Stimulated activated CD4-positive, alpha-beta T cell treated with anti-CD3 and anti-CD28 coated beads, TNF-alpha, amount 100 ng/mL, for 24 hours (primary cell): ENCODE measurements at places on chromosomes 16 and 17.

DNA sequence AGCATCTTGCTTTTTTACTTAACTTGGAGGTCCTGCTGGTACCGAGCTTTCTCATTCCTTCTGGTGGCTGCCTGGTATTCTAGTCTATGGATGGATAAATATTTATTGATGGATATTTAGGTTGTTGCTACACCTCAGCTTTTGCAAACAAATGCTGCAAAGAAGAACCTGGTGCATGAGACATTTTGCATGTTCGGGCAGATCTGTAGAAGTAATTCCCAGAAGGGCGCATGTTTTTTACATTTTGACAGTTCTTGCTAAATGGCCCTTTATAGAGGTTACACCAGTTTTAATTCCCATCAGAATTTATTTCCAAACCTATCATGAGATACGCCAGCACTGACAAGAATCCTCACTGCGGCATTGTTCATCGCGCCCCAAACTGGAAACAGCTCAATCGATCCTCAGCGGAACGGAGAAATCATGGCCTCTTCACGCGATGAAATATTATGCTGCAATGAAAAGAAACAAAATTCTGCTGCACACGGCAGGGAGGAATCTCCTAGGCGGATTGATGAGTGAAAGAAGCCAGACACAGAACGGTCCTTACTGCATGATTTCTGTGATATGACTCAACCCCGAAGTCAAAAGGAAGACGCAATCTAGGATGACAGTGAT is 68.0 kb upstream of the CREBBP start:
- no peak for DNase-seq

DNA sequence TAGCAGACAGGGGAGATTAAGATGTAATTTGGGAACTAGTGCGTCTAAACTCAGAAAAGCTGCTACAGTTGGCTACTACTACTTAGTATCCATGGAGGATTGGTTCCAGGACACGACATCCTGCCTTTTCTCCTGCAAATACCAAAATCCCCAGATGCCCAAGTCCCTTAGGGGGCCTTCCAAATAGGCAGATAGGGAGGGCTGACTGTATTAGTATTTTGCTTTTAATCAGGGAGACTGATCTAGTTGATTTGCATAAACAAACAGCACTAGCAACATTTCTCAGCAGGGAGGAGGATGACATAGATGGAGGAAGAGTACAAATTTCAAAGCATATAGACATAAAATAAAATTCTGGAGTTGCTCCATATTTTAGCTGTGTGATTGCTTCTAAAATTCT is 621.6 kb upstream of the GOT2 start:
- DNase-seq = no peak

GRCh38 chr17:6483507-6483906 is 39.3 kb downstream of the PIMREG start:
- DNase-seq = no peak

DNA sequence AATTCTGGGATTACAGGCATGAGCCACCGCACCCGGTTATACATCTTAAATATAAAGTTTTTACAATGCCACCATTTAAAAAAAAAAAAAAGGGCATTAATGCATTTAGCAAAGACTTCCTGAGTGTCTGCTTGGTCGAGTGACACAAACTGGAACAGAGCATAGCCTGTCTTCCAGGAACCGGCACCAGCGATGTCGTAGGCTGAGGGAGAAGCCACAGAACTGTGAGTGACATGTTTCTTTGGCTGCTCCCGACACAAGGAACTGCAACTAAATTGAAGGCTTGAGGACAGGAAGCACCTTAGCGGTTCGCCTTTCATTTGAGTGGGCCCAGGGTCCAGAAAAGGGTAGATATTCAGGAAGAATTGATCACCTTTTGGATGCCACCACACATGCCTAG is 717.8 kb downstream of the MAF start:
- DNase-seq = no peak

DNA sequence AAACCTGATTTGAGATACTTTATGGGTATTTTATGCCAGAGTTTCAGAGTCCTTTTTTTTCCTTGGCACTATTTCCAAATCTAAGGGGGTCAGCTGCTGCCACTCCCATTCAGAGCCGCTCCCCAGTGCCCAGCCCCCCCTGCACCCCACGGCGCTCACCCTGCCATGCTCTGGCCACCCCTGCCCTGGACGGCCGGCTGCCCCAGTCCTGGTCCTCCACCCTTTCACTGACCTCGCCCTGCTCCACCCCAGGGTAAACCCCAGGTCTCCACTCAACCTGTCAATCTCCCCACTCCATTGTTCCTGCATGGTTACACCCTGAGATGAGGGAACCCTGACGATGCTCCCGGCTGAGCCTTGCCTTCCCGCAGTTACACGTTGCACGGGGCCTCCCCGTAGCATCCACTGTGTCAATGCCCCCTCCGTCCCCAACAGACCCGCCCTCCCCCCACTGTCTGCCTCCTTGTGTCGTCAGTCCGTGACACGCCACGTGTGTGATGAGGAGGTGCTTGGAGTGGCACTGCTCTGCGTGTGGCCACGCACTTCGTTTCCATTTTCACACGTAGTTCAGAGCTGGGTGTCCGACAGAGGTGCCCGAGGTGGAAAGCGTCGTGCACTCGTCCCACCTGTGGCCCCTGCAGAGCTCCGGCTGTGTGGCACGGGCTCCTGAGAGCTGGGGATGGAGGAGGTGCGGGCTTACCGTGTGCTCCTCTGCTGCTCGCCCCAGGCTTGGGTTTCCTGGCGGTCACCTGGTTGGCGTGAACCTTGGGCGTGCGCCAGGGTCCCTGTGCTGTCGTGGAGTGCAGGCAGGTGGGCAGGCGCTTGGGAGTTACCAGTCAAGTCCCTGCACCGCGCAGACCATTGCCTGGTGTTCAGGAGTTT is 116.5 kb downstream of the BANP start:
- no peak for DNase-seq

DNA sequence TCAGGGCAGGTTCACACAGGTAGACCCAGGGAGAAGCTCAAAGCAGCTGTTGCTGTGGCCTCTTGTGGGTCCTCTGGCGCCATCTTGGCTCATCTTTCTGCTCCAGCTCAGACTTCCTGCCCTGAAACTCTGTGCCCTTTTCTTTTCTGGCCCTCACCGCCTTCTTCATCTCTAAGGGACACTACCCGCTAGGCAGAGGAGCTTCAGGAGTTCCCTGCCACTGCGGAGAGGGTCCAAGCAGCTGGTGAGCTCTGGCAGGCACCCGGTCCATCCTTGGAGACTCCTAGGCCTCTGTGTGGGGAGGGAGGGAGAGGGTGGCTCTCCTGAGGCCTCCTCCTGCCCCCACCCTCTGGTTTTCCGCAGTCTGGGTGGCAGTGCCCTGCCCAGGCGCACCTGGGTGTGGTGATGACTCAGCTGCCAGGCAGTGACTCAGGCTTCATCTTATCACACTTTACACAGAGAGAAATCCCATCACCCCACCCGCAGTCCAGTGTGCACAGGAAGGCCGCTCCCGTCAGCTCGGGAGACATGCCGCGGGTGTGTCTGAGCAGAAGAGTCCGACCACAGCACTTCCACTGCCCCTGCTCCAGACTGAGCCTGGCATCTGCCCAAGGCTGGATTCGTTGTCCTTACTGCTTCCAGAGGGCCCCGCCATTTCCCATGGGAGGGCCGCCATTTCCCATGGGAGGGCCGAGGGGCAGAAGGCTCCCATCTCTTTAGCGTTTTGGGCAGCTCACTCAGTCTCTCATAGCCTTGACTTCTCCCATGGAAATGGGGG is 7.3 kb downstream of the NT5C start:
- peak; percentile 29 for DNase-seq

GRCh38 chr17:61410141-61411010 is 10.7 kb downstream of the TBX2 start:
- DNase-seq = peak; percentile 42

DNA sequence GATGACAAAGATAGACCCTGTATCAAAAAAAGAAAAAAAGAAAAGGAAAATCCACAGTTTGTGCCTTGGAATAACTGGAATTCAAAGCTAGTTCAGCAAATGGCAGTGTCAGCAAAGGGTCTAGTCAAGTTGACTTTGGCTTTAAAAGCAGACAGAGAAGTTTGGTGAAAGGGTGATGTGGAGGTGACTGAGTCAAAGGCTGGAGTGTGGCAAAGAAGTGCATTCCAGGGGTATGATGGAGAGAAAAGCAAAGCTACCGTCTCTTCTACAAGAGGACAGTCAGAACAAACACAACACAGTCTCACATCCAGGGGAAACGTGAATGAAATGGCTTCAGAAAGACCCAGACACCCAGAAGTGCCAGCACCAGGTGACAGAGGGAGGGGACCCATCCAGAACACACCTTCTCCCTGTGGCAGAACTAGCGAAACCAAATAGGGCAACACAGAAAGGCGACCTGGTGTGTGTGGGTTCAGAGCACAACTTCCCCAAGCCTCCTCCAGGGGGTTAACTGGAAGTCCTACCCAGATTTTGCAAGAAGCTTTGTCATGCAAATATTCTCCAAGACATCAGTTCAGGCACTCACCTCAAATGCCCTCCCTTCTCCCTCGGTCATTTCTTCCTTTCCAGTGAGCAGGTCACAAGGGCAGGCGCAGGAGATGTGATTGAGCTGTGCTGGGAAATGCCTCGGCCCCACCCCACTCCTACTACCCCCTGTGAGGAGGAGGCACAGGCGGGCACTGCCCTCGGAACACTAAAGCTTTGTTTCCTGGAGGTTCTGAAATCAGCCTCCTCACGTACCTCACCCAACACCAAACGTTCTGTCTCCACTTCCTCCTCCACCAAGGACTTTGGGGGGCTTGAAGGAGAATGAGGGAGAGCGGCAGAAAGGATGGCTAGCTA is 481.9 kb downstream of the SOX9 start:
- DNase-seq = no peak

DNA sequence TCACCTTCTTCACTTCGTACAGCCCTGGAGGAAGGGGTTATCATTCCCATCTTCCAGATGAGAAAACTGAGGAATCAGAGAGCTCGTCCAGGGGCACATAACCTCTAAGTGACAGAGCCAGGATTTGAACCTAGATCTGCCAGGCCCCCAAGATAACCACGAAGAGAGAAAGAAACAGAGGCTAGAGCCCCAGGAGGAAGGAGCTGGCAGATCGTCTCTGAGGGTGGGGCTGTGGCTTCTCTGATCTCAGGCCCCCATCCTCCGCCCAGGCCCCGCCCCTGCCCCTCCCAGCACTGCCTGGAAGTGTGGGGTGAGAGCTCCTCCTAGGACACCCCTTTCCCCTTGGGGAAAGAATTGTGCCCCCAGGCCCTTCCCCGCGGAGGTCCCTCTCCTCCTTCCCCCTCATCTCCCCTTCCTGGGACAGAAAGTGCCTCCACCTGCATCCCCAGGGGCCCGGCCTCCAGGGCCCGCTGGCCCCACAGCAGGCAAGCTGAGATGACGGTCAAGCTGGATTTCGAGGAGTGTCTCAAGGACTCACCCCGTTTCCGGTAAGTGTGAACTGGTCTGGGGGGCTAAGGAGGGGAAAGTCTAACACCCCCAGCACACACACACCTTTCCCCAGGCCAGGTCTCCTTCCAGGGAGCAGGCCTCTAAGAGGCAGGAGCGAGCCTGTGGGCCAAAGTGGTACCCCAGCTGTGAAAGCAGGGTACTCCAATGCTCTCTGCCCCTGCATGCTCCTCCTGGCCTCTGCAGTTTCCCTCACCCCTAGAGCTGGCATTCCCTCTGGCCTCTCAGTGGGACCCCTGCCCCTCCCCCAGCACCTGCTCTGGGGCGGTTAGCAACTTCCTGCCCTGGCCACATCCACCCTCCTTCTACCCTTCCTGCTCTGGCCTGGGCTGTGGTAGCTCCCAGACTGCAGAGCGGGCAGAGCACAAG is at the start of gene ACAP1:
TSS of gene ACAP1 (plus strand) at position 290 of the 936 bp plus-strand sequence. CDS start at position 496, 206 bp downstream.
- peak; percentile 92 for DNase-seq

DNA sequence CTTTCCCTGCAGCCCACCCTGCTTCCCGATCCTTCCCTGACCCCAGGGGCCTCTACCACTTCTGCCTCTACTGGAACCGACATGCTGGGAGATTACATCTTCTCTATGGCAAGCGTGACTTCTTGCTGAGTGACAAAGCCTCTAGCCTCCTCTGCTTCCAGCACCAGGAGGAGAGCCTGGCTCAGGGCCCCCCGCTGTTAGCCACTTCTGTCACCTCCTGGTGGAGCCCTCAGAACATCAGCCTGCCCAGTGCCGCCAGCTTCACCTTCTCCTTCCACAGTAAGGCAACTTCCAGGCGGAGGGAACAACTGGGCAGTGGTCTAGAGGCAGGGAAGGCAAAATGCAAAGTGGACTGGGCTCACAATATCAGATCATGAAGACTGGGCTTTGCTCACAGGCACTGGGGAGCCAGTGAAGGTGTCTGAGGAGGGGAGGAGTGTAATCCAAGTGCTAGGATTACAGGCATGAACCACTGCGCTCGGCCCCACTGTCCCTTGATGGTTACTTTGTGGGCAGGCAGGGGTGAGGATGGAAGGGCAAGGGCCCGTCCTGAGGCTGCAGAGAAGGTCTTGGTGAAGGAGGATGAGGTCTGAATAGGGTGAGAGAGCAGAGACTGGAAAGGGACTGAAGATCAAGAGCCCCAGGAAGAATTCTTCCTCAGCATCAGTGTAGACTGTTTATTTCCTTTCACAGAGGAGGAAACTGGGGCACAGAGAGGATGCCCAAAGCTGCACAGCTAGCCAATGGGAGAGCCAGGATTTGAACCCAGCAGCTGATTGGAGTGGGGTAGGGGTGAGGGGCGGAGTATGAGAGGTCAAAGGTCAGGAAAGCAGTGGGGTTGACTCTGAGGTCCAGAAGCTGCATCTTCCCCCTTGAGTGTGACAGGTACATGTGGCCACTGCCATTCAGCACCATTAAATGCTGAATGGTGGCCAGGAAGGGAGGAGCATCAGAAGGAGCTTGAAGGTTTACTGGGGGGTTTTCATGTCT is 16.5 kb upstream of the ADGRG3 start:
- no peak for DNase-seq

GRCh38 chr16:66719246-66719645 is 22.7 kb upstream of the CMTM4 start:
- DNase-seq = no peak

DNA sequence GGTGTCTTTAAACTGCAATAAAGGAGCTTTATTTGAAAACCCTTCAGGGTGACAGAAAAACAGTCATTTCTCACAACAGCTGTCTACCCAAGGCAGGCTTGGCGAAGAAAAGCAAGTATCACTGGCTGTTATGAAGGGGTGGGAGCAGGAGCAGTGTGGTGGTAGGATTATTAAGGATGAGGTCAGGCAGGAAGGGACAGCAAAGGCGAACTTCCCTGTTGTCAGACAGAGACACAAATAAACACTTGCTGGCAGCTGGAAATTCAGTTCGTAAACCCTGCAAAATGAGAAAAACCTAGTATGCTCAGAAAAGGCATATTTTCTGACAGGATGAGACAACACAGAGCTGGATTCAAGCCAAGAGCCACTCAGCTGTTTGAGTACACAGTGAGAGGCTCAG is 416.3 kb upstream of the CDH5 start:
- no peak for DNase-seq
